ENCODE measurements at places on chromosomes 12 and 14. TPM values are rescaled to one million over a fixed set of nuclear protein-coding genes. Genes with fewer than 3 reads are reported as not detected.

The CCNB1IP1 gene
- 26.2 TPM for total RNA-seq

The P2RX2 gene
- not detected for total RNA-seq

The AKAP5 gene
- total RNA-seq: 0.50 TPM

The PIGH gene
- total RNA-seq: 69.7 TPM

DNA sequence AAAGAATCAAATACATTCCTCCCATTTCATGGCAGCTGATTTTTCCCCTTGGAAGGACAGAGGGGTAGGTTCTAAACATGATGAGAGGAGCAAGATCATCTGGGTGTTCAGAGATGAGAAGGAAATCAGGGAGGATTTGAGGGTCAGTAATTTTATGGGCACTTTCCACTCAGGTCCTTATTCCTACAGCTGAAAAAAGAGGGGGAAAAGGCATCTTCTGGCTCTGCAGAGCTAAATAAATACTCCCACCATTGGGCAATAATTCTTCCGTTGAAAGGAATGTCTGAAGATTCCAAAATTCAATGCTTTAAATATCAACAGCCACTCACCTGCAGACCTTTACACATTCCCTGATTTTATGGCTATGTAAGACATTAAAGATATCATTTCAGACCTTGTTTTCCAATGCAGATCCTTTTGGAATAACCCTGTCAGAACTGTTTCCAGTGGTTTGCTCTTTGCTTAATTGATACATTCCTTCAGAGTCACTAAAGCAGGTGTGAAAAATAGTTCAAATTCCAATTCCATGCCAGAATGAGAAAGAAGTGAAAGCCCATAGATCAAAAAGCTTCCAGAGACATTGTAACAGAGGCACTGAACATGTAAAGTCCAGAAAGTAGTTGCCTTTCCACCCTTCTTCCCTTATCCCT lies 233.3 kb upstream of the KRR1 start:
- no peak for DNase-seq
- no peak overlapping the region for H3K27ac ChIP-seq
- no peaks in the 10 kb centered on the region for H3K27me3 ChIP-seq
- H3K4me1 ChIP-seq: no peaks in the 10 kb centered on the region
- no peaks in the 10 kb centered on the region for H3K36me3 ChIP-seq

DNA sequence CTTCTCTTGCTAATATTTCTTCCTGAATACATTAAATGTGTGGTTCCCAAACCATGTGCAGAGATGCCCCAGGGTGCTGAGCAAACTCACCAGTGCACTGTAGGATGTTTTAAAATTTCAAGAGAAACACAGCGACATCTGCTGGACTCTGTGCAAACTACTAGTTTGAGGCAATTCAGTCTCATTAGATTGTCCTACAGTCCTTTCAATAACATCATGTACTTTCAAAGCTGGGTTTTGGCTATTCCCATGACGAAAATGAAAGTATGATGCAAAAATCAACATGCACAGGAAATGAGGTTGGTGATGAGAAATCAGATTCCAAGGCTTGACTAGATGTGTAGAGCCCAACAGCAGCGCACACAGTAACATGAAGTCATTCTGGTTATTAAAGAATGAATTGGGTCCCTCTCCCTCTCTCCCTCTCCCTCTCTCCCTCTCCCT lies 66.3 kb downstream of the CLIP1 start:
- H3K36me3 ChIP-seq: peaks cover 53% of the 10 kb centered on the region
- DNase-seq: peak; percentile 72
- no peak overlapping the region for H3K27ac ChIP-seq
- no peaks in the 10 kb centered on the region for H3K4me1 ChIP-seq
- no peak overlapping the region for H3K4me3 ChIP-seq

DNA sequence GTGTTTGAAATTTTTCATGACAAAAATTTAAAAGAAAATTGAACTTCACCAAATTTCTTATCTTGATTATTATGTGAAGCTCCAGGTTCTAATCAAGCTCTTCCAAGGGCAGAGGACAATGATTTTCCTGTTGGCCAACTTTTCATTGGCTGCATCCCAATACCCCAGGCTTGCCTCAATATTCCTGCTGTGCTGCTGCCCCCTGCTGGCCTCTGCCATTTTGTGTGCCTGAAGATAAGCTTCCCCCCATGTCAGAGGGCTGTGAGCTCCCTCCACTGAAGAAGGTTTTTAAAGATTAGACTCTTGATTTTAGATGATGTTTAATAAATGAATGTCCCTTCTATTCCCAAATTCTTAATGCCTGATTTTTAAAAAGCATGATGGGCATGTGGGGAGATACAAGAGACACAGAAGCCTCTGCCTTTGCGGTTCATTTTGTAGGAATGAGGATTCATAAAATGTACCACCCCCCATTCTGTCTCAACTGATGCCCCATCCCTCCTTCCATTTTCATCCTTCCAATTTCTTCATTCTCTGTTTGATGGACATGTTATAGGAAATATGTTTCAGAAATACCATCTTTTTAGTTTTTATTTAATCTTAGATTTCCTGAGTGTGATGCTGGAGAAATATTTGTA lies 76.7 kb upstream of the RGS6 start:
- peak; percentile 4 for DNase-seq
- H3K27ac ChIP-seq: no peak overlapping the region
- no peaks in the 10 kb centered on the region for H3K36me3 ChIP-seq
- H3K27me3 ChIP-seq: peaks cover 12% of the 10 kb centered on the region
- no peak overlapping the region for H3K4me3 ChIP-seq

- H3K27me3 ChIP-seq: no peaks in the 10 kb centered on the region
- no peak overlapping the region for H3K27ac ChIP-seq
- H3K4me1 ChIP-seq: no peaks in the 10 kb centered on the region
- no peaks in the 10 kb centered on the region for H3K36me3 ChIP-seq
- no peak for DNase-seq
Observed at GRCh38 chr12:82277582-82277981, 80.6 kb downstream of the CCDC59 start.

GRCh38 chr12:89679631-89680030 lies 29.0 kb downstream of the ATP2B1 start:
- peaks cover under 1% of the 10 kb centered on the region for H3K4me1 ChIP-seq
- H3K36me3 ChIP-seq: no peaks in the 10 kb centered on the region
- no peak overlapping the region for H3K4me3 ChIP-seq
- H3K27me3 ChIP-seq: no peaks in the 10 kb centered on the region
- DNase-seq: no peak
- H3K27ac ChIP-seq: no peak overlapping the region

GRCh38 chr12:103875666-103876065 lies 34.6 kb upstream of the NT5DC3 start:
- no peak overlapping the region for H3K4me3 ChIP-seq
- H3K27ac ChIP-seq: no peak overlapping the region
- no peak for DNase-seq
- H3K36me3 ChIP-seq: no peaks in the 10 kb centered on the region
- H3K27me3 ChIP-seq: no peaks in the 10 kb centered on the region

DNA sequence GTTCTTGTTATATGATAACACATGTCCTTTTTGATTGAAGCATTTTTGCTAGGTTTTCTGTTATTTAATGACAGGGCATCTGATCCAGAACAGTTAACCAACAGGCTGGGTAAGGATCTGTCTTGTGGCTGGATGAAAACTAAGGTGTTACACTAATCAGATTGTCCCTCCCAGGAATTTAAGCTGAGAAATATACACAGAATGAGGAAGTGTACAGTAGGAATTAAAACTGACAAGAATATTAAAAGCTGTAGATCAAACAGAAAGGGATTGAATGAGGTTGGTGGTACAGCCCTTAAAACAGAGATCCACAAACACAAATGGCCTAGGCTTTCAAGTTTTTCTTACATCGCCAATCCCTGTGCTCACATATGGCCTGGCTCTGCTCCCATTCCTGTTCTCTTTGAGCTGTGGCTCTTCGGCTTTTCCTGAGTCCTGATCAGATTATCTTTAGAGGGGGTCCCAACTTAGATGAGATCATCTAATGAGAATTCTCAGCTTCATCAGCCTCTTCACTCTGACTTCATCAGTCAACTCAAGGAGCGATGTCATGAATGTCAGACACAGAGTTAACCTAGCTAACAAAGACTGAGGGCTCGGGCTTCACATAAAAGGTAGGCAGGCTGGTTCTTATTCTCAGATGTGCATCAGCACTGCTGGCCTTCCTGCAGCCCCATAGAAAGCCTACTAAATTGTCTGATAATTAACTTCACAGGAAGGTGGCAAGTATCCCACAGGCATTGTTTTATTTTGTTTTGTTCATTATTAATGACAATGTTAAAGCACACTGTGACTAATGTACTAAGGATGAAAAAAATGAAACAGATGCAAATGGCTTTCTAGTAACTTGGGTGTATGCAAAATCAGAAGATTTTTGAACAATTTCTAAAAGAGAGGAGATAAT lies 11.4 kb downstream of the PYGL start:
- H3K27ac ChIP-seq: no peak overlapping the region
- no peak overlapping the region for H3K4me3 ChIP-seq
- no peaks in the 10 kb centered on the region for H3K36me3 ChIP-seq
- H3K4me1 ChIP-seq: no peaks in the 10 kb centered on the region
- no peak for DNase-seq

GRCh38 chr12:38160318-38161122 lies 156.1 kb upstream of the ALG10B start:
- H3K27me3 ChIP-seq: no peaks in the 10 kb centered on the region
- no peak overlapping the region for H3K4me3 ChIP-seq
- no peaks in the 10 kb centered on the region for H3K36me3 ChIP-seq
- DNase-seq: no peak

DNA sequence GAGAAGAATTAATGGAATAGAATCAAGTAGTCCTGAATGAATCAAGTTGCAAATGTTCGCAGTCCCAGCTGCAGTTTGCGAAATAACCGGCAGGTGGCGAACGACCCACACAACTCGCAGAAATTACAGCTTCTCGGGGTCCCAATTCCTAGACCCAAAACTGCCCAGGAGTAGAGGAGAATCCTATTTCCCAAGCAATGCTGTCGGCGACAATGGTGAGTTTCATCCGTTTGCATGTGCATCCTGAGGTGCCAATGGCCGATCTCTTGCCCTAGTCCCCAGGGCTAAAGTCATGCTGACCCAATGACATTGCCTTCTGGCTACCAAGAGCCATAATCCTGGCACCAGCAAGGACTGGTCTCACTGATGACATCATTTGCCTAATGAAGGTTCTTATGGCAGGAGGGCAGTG lies 8.5 kb upstream of the ASCL1 start:
- DNase-seq: peak; percentile 59
- H3K4me3 ChIP-seq: no peak overlapping the region
- no peaks in the 10 kb centered on the region for H3K36me3 ChIP-seq

DNA sequence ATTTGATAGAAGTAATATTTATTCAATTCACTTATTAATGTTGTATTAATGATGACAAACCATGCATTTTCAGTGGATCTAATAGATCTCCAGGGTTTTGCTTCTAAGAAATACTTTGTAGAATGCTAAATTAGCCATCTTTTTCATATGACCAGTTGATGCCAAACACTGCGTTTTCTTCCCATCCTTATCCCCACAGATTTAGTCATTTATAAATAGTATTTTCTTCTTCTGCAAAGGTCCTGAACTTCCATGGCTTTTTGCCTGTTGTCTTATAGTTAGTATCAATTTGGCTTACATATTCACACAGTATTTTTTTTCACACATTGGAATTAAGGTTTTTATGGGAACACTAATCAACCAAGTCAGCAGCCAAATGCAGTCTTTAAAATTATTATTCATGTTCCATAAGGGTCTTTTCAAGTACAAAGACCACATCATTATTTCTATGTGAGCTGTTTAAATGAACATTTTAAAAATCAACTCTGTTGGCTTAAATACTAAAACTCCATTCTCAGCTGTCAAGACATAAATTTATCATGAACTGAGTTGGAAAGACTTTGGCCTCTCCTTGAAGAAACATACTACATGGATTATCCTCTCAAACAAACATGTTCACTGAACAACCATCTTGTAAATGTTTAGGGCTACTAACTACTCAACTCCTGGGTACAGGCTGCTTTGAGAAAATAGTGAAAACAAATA lies 1278.4 kb upstream of the FLRT2 start:
- no peaks in the 10 kb centered on the region for H3K27me3 ChIP-seq
- H3K4me1 ChIP-seq: no peaks in the 10 kb centered on the region
- DNase-seq: no peak
- no peak overlapping the region for H3K4me3 ChIP-seq
- H3K36me3 ChIP-seq: no peaks in the 10 kb centered on the region

DNA sequence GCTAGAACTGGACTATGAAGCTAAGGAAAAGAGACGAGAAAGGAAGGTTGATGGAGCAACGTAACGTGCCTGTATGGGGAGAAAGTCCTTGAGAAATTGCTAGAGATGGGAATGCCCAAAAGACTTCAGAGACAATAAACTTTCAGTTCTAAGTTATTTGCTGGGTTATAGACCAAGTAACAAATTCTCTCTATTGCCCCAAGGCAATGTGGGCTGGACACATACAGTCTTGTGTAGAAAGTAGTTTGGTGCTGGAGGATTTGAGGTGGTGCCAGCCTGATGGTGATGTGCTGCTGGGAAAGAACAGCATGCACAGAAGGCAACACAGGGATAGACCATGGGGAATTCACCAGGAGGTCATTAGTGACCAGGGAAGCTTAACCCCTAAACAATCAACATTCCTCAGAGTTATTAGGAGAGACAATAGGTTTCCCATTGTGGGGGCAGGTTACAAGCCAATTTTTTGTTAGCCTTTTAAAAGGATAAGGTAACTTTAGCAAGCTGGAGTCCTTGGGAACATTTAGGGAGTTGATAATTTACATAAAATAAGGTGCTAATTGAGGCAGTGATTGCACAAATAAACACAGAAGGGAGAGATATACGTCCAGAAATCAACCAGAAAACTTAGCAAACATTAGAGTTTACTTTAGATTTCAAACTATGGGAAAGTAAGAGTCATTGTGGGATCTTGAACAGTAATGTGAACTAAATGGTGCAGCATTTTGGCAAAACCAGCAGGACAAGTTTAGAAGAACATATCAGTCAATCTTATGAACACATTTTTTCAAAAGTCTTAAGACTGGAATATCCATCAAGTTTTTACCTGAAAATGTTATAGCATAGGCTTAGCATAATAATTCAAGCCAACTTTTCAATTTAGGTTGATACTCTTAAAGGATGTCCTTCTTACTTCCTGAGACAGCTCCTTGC lies 61.4 kb downstream of the LMNTD1 start:
- no peak overlapping the region for H3K27ac ChIP-seq
- no peaks in the 10 kb centered on the region for H3K4me1 ChIP-seq

All from CD4-positive, alpha-beta T cell (primary cell).